ENCODE measurements at places on chromosomes 5 and 9. TPM values are rescaled to one million over a fixed set of nuclear protein-coding genes. Genes with fewer than 3 reads are reported as not detected.
A peak's percentile ranks its signal among the peaks of the same experiment; 100 is the strongest.

GRCh38 chr9:16319646-16320045 lies 550.8 kb downstream of the BNC2 start:
- DNase-seq, result no peak

DNA sequence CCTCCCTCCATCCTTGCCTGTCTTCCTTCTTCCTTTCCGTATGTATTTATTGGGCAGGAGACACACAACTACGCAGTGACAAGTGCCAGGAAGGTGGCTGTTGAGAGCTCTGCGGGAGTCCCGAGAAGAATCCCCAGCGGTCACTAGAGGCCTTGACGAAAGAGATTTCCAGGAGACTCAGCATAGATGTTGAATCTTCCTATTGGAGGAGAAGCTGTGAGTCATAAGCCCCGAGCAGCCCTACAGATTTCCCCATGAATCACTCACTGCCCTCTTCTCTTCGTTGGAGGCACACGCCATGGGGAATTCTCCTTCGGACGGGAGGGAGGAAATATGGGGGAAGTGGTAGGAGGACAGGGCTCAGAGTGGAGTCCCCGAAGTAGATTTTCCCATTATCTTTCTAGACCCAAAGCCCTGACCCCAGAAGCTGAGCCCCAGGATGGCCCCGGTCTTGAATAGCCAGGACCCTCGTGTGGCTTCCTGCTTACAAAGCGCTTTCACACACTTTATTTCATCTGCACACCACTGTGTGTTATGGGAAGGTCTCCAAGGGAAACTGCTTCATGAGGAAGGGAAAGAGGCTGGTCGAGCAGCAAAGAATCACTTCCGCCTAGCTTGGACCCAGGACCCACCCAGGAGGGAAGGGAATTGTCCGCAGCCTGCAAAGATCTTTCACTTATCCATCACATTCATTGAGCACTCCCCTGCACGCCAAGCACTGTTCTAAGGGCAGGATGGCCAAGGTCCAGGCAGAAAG lies 12.7 kb downstream of the DUSP1 start:
- DNase-seq, result peak; percentile 96

GRCh38 chr9:130866474-130866965 lies 30.1 kb downstream of the QRFP start:
- DNase-seq, result peak; percentile 83

DNA sequence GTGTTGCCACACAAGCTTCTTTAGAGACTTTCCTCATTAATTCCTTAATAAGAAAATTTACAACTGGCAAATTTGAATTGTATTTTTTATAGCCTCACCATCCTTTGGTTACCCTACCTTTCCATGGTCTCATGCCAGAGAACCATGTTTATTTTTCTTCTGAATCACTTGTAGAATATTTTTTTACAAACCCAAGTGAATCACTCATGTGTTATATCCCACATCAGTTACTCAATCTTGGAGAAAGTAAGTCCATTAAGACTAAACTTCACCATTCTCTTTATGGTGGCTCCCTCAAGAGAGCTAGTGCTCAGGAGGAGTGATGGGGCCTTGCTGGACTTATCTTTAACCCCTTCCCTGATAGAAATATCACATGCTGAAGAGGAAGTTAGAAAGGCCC lies 128.9 kb downstream of the SUSD1 start:
- peak; percentile 72 for DNase-seq

GRCh38 chr9:71758277-71758676 lies 10.0 kb downstream of the CEMIP2 start:
- no peak for DNase-seq

- DNase-seq, result no peak
These were observed 37.6 kb upstream of the SLC27A6 start for GRCh38 chr5:128927644-128928043.

GRCh38 chr5:91106842-91107511 lies 276.1 kb downstream of the ARRDC3 start:
- DNase-seq, result no peak

- no peak for DNase-seq
These were observed 59.2 kb downstream of the PHAX start for GRCh38 chr5:126659805-126660482.

DNA sequence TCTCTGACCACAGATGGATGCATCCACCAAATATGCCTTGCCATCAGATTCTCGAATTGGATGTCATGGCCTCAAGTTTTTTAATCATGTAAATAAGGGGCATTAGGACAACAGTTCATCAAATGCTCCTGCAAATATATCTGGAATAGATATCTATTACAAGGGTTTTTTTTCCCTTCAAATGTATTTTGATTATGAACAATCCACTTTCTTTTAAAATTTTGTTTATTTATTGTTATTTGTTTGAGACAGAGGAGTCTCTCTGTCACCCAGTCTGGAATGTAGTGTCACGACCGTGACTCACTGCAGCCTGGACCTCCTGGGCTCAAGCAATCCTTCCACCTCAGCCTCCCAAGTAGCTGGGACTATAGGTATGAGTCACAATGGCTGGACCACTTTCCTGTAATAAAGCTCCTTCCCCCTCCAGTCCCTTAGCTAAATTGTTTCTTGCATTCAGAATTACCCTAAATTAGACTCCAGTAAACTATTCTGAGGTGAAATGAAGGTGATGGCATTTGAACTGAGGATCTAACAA lies 1412.1 kb downstream of the EFNA5 start:
- peak; percentile 3 for DNase-seq

DNA sequence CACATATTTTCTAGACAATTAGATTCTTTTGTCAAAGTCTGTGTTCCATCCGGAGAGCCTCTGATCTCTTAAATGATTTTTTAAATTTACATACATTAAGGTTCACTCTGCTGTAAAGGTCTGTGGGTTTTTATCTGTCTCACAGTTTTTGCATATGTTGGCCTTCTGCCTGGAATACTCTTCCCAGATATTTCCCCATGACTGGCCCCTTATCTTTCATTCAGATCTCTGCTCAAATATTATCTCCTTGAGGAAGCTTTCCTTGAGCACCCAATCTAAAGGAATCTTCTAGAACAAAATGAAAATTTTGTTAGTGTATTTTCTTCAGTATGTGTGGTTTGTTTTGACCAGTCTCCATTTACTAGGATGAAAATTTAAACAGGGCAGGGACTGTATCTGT lies 26.3 kb downstream of the FAF2 start:
- DNase-seq, result peak; percentile 36

Gene CCNI2
- 2.0 TPM for total RNA-seq

Gene SPATA31A6
- total RNA-seq, result not detected

Gene CARTPT
- not detected for total RNA-seq

Gene ADAM19
- total RNA-seq, result 15.6 TPM

Gene DELE1
- 35.8 TPM for total RNA-seq

Gene C5
- 8.4 TPM for total RNA-seq
